ENCODE measurements at places on chromosomes 7 and 10.

- no peak for DNase-seq
Measured at GRCh38 chr7:126449611-126450268, 803.0 kb downstream of the GRM8 start.

DNA sequence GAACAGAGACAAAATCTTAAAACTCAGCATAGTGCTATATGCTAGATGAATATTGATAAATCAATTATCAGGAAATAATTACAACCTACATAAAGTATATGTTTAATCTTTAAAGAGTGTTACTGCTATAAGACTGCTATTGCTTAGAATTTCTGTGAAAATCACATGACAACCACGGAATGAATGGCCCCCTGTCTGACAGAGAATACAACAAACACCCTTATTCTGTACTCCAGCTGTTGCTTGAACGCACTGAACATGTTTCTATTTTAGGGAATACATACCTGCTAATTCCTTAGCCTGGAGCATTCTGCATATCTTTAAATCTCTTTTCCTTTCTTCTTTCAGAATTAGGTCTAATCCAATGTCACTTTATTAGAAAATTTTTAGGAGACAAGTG, 452.4 kb upstream of the PHF14 start:
- DNase-seq: no peak

GRCh38 chr10:79397051-79397450, 48.4 kb downstream of the ZCCHC24 start:
- DNase-seq: no peak

GRCh38 chr7:48118041-48118440, 29.0 kb downstream of the UPP1 start:
- no peak for DNase-seq

DNA sequence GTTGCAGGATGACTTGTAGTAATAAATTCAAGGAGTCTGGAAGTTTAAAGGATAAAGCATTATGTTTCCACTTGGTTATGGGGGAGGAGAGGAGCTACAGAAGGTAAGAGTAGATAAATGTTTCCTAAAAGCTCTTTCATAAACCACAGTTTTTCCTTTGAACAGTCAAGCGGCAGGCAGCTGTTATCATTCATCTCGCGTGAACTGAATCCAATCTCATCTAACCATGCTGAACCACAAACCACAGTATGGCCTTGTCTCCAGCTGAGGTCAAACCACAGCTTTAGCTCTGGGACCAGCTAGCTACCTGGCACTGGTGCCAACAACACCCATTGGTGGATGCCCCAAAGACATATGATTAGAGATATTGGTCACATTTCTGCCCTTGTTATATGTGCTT, 63.3 kb downstream of the NOC3L start:
- no peak for DNase-seq

DNA sequence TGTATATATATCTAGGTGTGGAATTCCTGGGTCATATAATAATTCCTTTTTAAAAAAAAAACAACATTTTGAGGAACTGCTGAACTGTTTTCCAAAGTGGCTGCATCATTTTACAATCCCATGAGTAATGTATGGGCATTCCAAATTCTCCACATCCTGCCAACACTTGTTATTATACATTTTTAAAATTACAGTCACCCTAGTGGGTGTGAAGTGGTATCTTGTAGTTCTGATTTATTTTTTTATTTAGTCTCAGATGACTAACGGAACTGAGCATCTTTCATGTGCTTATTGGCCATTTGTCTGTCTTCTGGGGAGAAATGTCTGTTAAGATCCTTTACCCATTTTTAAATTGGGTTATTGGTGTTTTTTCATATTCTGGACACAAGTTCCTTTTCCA, 12.0 kb upstream of the KLHL7 start:
- no peak for DNase-seq

GRCh38 chr10:23399701-23400144, 39.2 kb upstream of the OTUD1 start:
- peak; percentile 43 for DNase-seq

DNA sequence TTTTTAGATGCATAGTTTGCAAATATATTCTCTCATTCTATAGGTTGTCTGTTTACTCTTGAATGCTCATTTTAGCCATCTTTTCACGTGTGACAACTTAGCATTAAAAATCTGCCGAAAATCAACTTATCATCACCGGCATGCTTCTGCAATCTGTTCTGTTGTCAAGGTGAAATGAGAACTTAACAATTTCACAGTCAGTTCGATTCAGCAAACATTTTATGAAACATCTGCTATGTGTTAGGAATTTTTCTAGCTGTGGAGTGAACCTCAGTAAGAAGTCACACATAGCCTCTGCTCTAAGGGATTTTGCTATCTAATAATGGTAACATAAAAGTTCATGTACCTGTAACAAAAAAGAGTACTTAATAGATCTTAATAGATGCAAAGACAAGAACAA, 256.1 kb downstream of the ZWINT start:
- DNase-seq: no peak

DNA sequence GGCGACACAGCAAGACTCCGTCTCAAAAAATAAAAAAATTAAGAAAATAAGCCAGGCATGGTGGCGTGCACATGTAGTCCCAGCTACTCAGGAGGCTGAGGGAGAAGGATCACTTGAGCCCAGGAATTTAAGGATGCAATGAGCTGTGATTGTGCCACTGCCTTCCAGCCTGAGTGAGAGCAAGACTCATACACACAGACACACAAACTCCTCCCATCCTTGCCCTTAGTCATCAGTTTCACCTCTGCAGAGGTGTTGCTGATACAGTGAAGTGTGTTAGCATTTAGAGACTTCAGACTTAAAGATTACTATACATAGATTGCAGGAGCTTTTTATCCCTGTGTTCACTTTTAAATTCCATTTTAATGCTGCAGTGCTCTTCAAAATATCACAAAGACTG, 5.5 kb upstream of the H2AZ2 start:
- no peak for DNase-seq

DNA sequence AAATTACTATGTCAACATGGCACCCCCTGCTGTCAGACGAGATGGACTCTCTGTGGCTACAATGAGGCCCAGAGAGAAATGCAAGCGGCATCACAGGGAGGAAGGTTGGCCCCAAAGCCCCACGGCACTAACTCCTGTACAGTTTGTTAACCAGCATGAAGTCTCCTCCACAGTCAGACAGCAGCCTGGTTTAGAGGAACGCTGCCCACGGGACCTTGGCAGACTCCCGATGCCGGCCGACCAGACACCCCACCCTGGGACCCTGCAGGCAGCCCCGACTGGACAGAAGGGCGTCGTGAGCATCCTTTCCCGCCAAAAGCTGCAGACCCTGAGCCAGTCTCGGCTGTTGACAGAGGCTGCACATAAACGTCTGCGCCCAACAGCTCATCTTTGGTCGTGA, 158.8 kb downstream of the DIP2C start:
- no peak for DNase-seq

DNA sequence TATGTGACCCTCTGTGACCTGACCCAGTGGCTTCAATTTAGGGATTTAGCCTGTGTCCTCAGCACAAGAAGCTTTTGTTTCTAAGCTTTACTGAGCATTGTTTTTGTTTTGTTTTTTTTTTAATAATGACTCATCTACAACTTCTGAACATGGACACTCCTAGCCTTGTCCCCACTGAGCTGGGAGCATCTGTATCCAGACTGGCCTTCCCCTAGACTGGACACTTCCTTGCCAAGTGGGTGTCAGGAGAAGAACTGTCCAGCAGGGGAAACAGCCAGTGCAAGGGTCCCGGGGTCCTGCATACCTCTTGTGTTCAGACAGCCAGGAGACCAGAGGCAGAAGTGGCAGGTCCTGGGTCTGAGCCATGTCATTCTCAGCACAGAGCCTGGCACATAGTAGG, 108.6 kb downstream of the TMEM130 start:
- no peak for DNase-seq

- no peak for DNase-seq
Measured at GRCh38 chr7:19307554-19307953, 162.3 kb upstream of the FERD3L start.

DNA sequence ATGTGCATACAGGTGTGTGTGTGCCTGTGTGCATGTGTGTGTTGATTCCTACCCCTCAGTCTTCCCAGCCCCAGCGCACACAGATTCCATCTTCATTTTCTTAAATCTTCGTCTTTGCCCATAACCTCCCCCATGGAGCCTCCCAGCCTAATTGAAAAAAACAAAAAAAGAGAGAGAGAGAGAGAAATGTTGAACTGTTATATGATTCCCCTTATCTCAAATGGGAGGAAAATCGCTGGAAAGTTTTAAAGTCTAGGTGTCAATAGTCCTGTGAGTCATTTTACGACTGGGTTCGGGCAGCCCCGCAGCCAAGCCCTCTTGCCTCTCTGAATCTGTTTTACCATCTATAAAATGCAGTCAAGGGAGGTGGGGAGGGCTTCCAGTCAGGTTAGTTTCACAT, 60.9 kb downstream of the SPOCK2 start:
- peak; percentile 3 for DNase-seq

DNA sequence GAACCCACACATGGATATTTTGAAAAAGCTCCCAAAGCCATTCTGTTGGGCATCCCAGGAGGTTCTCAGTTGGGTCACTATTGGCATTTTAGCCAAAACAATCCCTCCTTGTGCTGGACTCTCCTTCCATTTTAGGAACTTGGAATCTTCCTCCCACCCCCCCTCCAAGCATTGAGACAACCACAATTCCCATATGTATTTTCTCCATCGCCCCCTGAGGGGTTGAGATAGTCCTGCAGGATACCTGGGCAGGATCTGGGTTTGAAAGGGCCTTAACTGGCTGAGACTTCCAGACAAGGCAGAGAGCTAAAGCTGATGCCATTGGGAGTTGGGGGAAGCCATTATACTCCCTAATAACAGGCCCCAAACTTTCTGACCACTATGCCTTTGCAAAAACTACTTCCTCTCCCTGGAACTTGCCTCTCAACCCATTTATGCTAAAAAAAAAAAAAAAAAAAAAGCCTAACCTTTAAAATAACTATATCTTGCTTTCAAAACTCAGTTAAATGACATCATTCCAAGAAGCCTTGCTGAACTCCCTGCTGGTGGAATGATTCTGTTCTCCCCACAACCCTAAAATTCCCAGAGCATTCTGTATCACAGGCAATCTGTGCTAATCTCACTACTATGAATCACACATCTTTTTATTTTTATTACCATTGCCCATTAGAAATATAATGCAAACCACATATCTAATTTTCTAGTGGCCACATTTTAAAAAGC, 77.5 kb upstream of the PDE1C start:
- DNase-seq: no peak

DNA sequence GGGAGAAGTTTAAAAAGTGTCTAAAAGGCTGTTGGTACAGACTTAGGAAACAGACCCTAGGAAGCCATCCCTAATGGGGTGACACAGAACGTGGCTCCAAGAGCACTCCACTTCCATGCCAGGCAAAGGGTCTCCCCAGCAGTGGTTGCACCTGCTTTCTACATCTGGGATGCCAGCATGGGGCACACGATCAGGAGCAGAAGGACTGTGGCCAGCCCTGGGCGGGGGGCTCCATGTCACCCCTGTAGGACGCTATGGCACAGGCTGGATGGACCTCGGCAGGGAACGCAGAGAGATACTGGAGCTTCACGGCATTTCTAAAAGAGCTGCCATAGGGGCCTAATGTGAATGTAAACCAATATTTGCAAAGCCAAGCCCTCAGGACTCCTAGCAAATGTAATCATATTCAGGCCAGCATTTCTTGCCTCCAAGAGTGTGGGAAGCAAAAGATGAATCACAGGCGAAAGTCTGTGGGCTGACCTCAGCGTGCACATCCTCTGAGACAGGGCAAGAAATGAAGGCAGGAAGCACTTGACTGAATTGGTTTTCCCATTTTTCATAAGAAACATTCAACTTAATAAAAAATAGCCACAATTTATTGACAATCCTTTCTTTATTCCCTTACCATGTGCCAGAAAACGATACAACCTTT, 93.9 kb downstream of the ATXN7L1 start:
- DNase-seq: no peak

All from left cardiac atrium (tissue), 4 donors.